ENCODE measurements at places on chromosomes 6 and 20.

DNA sequence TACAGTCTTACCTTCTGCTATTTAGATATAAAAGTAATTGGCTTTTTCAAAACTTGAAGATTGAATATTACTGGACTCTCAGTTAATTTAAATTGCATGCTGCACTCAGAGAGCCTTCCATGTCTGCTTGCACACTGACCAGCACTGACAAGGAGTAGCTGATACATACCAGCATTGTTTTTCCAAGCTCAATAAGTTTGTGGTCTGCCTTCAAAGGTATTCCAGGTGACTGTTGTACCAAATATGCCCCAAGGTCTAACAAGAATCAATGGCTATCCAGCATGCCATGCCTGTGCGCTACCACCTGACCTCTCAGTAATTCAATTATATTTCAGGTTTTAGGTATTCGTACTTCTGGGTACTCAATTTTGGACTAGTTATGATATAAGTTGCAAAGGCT, 30.0 kb downstream of the BEND6 start:
- no peak for DNase-seq

GRCh38 chr20:38283236-38283635, 20.7 kb upstream of the BPI start:
- no peak for DNase-seq

GRCh38 chr6:140360651-140361050, 986.2 kb upstream of the CITED2 start:
- DNase-seq, result no peak

- DNase-seq, result no peak
Observed at GRCh38 chr6:109762769-109763441, 71.8 kb downstream of the FIG4 start.

DNA sequence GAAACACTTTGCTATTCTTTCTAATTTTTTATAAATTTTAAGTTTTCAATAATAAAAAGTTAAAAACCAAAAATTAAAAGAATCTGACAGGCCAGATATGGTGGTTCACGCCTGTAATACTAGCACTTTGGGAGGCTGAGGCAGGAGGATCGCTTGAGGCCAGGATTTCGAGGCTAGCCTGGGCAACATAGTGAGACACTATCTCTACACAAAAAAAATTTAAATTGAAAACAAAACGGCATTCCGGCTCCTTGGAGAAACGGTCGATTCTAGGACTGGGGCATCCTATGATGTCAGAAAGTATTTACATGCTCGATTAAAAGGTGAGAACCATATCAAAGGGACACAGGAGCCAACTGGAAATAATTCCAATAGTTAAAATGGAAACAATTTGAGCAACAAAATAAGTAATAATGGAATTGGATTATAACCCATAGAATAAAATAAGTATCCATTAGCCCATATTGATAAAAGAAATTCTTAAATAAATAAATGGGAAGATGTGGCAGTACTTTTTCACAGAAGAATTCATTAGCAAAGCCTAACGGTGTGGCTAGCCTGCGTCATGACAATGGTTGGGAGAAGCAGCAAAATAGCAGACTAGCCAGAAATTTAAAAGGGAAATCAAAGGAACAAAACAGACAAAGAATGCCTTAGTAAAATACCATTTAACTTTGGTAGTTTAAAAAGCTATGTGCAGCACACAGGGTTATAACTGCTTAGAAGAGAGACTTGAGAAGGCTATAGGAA, 21.3 kb downstream of the HLA-E start:
- DNase-seq, result no peak

Data from CD4-positive, alpha-beta T cell treated with Interleukin-12 subunit alpha and Interleukin-12 subunit beta, for 1 hour (primary cell).